ENCODE measurements at places on chromosomes 6 and 20.

DNA sequence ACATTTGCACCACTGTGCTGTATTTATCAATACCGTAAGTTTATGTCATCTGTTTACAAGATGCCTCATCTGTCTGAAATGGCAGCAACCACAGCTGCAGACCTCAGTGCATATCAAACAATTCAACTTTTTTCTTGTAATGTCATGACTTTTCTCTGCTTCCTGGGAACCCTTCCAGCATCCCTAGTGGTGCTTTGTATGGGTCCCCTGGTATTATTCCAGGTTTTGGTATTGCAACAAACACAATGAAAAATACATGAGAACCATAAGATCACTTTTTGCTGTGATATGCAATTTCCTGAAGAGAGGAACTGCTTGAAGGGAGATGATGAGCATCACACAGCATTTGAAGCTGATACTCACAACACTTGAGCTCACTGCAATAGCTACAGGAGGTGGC is 12.0 kb upstream of the TXNDC5 start:
- no peak for DNase-seq

DNA sequence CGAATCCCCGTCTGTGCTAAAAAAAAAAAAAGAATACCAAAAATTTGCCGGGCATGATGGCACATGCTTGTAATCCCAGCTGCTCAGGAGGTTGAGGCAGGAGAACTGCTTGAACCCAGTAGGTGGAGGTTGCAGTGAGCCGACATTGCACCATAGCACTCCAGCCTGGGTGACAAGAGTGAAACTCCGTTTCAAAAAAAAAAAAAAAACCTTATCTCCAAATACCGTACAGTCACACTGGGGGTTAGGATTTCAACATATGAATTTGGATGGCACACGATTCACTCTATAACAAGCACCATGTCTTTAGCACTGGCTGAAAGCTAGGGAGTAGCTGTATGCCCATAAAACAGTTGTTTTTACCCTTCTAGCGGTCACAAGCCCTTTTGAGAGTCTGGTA is 3.8 kb downstream of the SMIM13 start:
- no peak for DNase-seq

DNA sequence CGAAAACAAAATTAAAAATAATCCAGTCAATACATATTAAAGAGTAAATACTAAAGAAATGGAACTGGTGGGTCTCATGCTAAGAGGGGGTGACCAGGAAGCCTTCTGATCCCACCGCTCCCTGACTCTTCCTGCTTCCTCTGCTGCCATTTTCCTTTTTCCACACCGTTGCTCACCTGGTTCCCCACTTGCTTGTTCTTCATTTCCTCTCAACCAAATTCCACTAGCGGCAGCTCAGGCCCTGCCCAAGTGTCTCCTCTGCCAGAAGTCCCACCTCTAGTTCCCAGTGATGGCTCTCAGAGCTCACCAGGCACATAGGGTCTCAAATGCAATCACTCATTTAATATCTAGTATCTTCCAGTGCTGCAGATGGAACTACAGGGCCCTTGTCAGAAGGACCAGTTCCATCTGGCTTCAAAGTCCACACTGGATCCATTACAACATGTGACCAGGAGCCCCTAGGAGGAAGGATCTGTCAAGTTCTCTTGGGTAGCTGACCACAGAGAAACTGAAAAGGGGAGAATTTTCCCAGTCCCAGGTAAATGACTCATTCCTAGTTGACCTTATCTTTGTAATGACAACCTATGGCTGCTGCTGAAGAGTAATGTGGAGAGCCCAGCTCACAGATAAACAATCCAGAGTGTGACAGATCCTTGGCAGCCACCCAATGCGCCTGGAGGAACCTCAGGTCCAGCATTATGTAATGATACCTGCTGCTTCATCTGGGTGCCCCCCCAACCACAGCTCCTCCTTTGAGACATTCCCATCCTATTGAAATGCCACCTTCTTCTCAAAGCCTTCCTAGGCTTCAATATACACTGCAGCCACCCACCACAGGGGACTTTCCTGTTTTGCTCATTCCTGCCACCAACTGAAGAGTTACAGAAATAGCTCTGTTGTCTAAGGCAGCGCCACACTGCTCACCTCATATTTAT is 38.2 kb downstream of the ELMO2 start:
- no peak for DNase-seq

- DNase-seq, result no peak
Measured at GRCh38 chr6:53464483-53464882, 80.4 kb downstream of the GCLC start.

DNA sequence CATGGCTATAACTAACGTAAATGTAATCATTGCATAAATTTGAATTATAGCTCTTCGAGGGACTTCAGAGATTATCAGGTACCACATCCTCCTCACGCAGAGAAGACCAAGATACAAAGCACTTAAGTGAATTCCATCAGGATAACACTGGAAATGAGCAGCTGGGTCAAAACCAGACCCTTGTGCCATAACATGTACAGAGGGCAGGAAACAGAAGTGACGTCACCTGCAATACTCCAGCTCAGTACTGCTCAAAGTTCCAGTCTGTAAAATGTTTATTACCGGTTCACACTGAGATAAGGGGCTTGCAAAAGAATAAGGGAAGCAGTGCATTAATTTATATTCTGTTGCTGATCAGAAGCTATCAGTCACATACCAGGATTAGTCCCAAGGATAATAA is 45.8 kb downstream of the RGS17 start:
- no peak for DNase-seq

DNA sequence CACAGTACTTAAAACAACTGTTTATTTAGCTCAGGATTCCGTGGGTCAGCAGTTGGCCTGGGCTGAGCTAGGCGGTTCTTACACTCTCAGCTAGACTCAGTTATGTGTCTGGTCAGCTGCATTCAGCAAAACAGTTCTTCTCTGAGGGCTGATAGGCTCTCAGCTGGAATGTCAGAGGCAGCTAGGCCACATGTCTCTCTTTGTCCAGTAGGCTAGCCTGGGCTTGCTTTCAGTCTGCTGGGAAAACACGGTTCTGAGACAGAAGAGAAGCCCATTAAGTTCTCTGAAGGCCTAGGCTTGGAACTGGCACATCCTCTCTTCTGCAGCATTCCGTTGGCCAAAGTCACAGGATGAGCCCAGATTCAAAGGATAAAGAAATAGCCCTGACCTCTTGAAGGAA is 65.6 kb downstream of the TULP4 start:
- DNase-seq, result no peak

- DNase-seq, result no peak
Measured at GRCh38 chr6:13664703-13665352, 46.8 kb downstream of the RANBP9 start.

DNA sequence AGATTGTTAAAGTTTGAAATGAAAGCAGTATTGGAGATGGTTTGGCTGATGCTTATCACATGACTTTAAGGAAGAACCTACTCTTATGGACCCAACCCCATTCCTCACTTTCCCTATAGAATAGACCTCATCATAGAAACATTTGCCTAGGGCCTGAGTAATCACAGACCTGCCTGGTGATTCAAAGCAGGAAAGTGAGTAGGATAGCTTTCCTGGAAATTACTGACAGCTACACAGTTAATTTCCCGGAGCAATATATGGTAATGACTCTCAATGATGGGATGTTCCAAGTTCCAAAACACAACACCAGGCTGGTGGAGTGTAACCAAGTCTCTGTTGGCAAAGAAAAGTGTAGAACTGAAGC is 233.8 kb downstream of the SIM1 start:
- no peak for DNase-seq

GRCh38 chr20:24277196-24277595 is 192.2 kb upstream of the SYNDIG1 start:
- no peak for DNase-seq
